Left cardiac atrium (tissue), 4 donors: ENCODE measurements at places on chromosomes 6 and 20. TPM values are rescaled to one million over a fixed set of nuclear protein-coding genes. Genes with fewer than 3 reads are reported as not detected.

DNA sequence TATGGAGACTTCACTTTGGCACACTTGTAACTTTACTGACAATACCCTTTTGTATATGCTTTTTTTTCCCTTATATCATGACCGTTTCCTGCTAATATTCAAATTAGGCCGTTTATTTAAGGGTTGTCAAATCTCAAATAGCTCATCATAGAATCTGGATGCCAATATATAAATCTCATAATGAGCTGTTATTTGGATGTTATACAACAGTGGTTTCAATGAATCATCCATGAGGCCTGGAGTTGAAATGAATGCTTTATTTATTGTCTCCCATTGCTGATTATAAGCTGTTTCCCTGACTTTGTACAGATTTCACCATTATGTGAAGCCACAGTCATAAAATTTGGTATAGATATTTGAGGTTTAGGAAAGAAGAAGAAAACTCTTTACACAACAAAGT, 256.1 kb downstream of the PLCB1 start:
- no peak for DNase-seq

The HTR1B gene
- not detected for total RNA-seq

The NR2E1 gene
- total RNA-seq: not detected

DNA sequence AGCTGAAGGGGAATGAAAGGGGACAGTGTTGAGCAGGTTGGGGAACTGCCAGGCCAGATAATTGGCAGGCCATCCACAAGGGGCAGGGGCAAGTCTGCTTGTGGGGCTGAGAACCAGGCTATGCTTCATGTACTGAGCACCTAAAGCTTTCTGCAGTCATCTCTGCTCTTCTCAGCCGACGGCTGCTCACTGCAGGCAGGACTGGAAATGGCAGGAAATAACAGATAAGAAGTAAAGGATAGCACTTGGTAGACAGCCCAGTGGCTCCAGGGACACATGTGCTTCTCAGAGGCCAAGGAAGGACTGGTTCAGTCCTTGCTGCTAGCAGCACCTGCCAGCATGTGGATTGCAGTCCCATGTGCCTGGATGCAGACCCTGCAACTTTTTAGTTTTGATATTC, 89.8 kb downstream of the CD164 start:
- no peak for DNase-seq

GRCh38 chr6:126873351-126873750, 245.1 kb upstream of the RSPO3 start:
- DNase-seq: no peak

The MOCS1 gene
- 26.2 TPM for total RNA-seq

The CASS4 gene
- total RNA-seq: 0.65 TPM

DNA sequence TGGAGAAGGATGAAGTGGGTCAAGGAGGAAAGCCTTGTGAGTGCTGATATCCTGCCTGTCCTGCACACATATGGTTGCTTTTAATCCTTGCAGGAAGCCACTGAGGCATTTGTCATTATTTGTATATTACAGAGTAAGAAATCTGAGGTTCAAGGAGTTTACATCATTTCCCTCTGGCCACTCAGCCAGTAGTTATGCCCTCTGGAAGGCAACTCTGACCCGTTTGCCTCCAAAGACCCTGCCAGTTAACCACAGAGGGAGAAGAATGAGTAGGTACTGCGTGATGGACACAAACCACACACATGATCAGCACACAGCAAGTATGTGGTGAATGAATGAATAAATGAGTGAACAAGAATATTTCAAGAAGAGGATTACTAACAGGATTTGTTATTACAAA, 7.9 kb upstream of the FAM210B start:
- DNase-seq: no peak

The ADAT2 gene
- 1.9 TPM for total RNA-seq

DNA sequence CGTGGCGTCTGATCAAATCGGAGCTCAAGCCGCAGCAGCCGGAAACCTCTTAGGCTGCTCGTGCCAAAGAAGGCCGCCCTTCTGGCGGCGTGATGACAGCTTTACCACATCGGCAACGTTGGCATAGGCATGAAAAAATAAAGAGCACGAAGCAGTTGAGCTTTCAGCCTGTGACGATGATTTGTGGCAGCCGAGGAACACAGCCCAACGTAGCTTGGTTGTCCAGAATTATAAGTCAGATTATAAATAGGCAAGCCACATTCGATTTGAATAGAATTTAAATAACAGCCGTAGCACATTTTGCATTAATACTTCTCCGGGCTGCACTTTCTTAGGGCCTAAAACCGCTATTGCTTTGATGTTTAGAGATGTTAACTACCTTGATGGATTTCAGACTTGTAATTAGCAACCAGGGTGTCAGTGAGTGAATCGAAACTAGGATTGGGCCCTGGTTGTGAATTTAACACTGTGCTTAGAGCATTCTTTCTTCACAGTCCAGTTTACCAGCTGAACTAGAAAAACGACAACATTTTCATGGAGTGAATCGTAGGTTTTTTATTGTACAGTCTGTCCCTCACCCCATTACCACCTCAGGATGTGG, 864 bp upstream of the BCLAF1 start:
- DNase-seq: peak; percentile 87

GRCh38 chr6:46490425-46491200, 636 bp downstream of the RCAN2 start:
- DNase-seq: peak; percentile 29

The PEDS1 gene
- total RNA-seq: 21.8 TPM

The CTAGE9 gene
- total RNA-seq: not detected

The RPS18 gene
- total RNA-seq: 1,167 TPM

DNA sequence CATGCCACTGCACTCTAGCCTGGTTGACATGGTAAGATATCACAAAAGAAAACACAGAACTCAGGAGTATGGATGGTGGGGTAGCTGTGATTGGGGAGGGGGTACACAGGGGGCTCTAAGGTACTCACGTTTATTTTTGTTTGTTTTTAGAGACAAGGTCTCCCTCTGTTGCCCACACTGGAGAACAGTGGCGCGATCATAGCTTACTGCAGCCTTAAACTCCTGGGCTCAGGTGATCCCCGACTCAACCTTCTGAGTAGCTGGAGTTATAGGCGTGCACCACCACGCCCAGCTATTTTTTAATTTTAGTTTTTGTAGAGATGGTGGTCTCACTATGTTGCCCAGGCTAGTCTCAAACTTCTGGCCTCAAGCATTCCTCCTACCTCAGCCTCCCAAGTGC, 29.3 kb downstream of the BCL2L1 start:
- no peak for DNase-seq

GRCh38 chr6:56637640-56638039, 5.0 kb downstream of the DST start:
- DNase-seq: no peak

DNA sequence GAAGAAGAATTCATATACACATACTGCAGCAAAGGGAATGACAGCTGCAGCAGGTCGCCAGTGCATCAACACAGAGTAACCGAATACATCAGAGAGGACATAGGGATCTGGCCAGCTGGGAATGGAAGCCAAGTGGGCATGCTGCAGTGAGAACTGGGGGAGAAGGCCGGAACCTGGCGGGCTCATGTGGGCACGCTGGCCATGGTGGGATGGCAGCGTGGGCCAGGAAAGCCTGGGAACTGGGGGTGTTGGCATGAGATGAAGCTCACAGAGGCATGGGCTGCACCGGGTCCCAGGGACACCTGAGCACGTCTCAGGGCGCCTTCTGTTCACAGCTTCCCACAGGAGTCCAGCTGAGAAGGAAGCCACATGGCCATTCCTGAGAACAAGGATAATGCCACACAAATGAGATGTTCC, 139.5 kb upstream of the AGPAT4 start:
- no peak for DNase-seq

DNA sequence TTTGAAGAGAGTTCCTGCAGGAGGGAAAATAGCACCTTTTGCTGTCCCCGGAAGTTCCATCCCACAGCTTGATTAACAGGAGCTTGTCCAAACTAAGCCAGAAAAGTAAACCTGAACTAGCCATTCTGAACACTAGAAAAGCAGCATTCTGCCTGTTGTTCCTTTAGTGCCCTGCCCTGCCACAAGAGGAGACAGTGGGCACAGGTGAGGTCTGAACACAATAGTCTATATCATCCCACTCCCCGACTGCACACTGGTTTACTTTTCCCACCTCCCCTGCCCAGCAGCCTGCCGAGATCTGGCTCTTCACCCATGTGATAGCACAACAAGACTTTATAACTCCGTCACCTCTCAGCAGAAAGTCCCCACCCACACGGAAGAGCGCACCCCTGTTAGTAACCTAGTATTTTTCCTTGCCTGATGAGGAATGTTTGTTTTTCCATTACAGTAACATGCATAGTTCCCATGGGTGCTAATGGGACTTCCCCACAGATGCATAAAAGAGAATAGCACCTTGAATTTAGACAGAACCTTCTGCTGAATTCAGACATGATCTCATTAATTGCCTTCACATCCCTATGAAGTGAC, 59.7 kb downstream of the TFAP2A start:
- DNase-seq: no peak
